ENCODE measurements at places on chromosomes 12 and 14. TPM values are rescaled to one million over a fixed set of nuclear protein-coding genes. Genes with fewer than 3 reads are reported as not detected.

- no peak overlapping the region for H3K4me3 ChIP-seq
- peak; percentile 60 for DNase-seq
- H3K27me3 ChIP-seq = no peaks in the 10 kb centered on the region
- H3K36me3 ChIP-seq = no peaks in the 10 kb centered on the region
- H3K27ac ChIP-seq = no peak overlapping the region
- H3K4me1 ChIP-seq = no peaks in the 10 kb centered on the region
Observed at GRCh38 chr12:45543887-45544286, 185.6 kb upstream of the ARID2 start.

DNA sequence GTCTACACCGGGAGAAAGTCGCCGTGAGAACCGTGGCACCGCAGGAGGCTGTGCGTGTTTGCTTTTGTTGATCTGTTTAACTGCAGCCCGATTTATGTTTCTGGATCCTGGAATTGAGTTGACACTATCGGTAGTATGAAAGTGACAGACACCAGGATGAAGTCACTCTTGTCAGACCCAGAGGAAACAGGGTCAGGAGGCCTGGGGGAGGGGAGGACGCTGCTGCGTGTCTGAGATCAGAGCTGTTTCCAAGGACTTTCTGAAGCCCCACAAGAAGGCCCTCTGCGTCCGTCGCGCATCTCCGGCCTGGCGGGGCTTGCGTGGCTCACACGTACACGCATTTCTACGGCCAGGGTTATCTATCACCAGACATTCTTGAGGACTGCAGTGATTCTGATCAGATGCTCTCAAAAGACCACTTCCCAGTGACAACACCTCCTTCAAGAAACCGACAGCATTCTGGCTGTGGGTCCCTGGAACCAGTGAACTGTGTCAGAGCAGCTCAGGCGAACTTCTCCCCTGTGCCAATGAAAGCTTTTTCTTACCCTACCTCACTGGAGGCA, 263.4 kb downstream of the ADGRD1 start:
- H3K27ac ChIP-seq = no peak overlapping the region
- no peak for DNase-seq
- H3K36me3 ChIP-seq = no peaks in the 10 kb centered on the region
- no peak overlapping the region for H3K4me3 ChIP-seq
- no peaks in the 10 kb centered on the region for H3K4me1 ChIP-seq

- H3K4me1 ChIP-seq = peaks cover 47% of the 10 kb centered on the region
- H3K27ac ChIP-seq = peak overlapping the region; percentile 29
Observed at GRCh38 chr12:48979602-48980388, 1.7 kb downstream of the WNT1 start.

DNA sequence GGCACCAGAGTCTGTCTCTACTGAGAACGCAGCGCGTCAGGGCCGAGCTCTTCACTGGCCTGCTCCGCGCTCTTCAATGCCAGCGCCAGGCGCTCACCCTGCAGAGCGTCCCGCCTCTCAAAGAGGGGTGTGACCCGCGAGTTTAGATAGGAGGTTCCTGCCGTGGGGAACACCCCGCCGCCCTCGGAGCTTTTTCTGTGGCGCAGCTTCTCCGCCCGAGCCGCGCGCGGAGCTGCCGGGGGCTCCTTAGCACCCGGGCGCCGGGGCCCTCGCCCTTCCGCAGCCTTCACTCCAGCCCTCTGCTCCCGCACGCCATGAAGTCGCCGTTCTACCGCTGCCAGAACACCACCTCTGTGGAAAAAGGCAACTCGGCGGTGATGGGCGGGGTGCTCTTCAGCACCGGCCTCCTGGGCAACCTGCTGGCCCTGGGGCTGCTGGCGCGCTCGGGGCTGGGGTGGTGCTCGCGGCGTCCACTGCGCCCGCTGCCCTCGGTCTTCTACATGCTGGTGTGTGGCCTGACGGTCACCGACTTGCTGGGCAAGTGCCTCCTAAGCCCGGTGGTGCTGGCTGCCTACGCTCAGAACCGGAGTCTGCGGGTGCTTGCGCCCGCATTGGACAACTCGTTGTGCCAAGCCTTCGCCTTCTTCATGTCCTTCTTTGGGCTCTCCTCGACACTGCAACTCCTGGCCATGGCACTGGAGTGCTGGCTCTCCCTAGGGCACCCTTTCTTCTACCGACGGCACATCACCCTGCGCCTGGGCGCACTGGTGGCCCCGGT, at the start of gene PTGDR:
PTGDR (plus strand) TSS at position 198 of the 778 bp plus-strand sequence; CDS start at position 315, 117 bp downstream.
- no peak within 1 kb of the TSS for H3K27ac ChIP-seq
- peaks cover 48% of the 10 kb centered on the region for H3K4me1 ChIP-seq
- peak; percentile 54 for DNase-seq
- H3K36me3 ChIP-seq = no peaks in the 10 kb centered on the region
- H3K27me3 ChIP-seq = peaks cover 12% of the 10 kb centered on the region
- peak within 1 kb of the TSS; percentile 60 for H3K4me3 ChIP-seq

GRCh38 chr12:6276956-6277620, 33.4 kb upstream of the PLEKHG6 start:
- no peak overlapping the region for H3K27ac ChIP-seq
- no peak for DNase-seq
- H3K4me3 ChIP-seq = no peak overlapping the region
- no peaks in the 10 kb centered on the region for H3K36me3 ChIP-seq
- H3K27me3 ChIP-seq = no peaks in the 10 kb centered on the region
- H3K4me1 ChIP-seq = peaks cover 11% of the 10 kb centered on the region

The IFI27 gene
- total RNA-seq = 0.87 TPM

The SERPINA9 gene
- total RNA-seq = not detected

DNA sequence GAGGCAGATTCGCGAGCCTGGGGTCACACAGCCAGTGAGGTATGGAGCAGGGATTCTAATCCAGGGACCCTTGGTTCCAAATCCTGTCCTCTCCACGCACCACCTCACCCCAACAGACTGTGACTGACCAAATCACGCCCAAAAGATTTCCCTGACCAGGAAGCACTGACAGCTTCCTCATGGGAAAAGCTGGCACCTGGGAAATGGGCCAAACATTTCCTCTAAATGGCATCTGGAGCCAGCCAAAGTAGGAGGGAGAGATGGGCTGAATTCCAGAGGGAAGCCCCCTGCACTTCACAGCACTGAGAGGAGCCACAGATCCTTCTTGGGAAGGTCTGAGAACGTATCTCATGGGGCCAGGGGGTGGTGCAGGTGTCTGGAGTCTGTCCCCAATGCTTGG, 28.8 kb downstream of the CCDC92 start:
- peaks cover under 1% of the 10 kb centered on the region for H3K4me1 ChIP-seq
- DNase-seq = no peak
- H3K36me3 ChIP-seq = peaks cover 19% of the 10 kb centered on the region
- H3K4me3 ChIP-seq = no peak overlapping the region
- no peak overlapping the region for H3K27ac ChIP-seq

The ADAM21 gene
- total RNA-seq = not detected

GRCh38 chr14:91383439-91383838, 34.2 kb downstream of the CCDC88C start:
- no peaks in the 10 kb centered on the region for H3K27me3 ChIP-seq
- H3K4me1 ChIP-seq = peaks cover 100% of the 10 kb centered on the region
- peaks cover 19% of the 10 kb centered on the region for H3K36me3 ChIP-seq
- no peak overlapping the region for H3K4me3 ChIP-seq
- H3K27ac ChIP-seq = peak overlapping the region; percentile 23
- DNase-seq = no peak

The ARHGEF25 gene
- 0.47 TPM for total RNA-seq

The BAZ2A gene
- 206 TPM for total RNA-seq

DNA sequence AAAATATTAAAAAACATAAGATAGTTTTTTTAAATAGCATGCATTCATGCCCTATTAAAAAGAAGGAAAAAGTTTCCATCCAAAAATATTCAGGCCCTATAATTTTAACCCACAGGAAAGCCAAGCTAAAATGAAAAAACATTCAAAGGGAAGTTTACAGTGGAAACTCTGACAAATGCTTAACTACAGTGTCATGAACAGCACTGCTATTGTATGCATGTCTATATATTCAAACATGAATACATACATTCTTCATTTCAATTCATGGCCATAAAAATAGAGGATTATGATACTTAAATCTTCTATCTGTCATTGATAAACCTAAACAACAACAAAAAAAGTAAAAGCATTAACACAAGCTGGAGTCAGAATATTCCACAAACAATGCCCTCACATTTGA, 67.4 kb downstream of the PPP2R5E start:
- DNase-seq = no peak
- no peak overlapping the region for H3K4me3 ChIP-seq
- no peaks in the 10 kb centered on the region for H3K27me3 ChIP-seq
- no peaks in the 10 kb centered on the region for H3K36me3 ChIP-seq
- H3K27ac ChIP-seq = no peak overlapping the region

The BMP4 gene
- 2.2 TPM for total RNA-seq

The GPRC5A gene
- not detected for total RNA-seq

The AQP2 gene
- total RNA-seq = not detected

DNA sequence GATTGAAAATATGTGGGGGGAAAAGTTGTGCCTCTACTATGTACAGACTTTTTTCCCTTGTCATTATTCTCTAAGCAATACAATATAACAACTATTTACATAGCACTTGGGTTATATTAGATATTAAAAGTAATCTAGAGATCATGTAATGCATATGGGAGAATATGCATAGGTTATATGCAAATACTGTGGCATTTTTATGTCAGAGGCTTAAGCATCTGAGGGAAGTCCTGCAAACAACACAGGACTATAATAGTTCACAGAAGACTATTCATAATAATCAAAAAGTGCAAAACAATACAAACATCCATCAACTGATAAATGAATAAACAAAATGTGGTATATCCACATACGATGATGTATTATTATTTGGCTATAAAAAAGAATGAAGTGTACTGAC, 33.7 kb downstream of the YAF2 start:
- H3K4me3 ChIP-seq = no peak overlapping the region
- no peak for DNase-seq
- H3K4me1 ChIP-seq = peaks cover 5% of the 10 kb centered on the region
- H3K27me3 ChIP-seq = no peaks in the 10 kb centered on the region

The ANKRD33 gene
- not detected for total RNA-seq

The CBLN3 gene
- total RNA-seq = 6.1 TPM

DNA sequence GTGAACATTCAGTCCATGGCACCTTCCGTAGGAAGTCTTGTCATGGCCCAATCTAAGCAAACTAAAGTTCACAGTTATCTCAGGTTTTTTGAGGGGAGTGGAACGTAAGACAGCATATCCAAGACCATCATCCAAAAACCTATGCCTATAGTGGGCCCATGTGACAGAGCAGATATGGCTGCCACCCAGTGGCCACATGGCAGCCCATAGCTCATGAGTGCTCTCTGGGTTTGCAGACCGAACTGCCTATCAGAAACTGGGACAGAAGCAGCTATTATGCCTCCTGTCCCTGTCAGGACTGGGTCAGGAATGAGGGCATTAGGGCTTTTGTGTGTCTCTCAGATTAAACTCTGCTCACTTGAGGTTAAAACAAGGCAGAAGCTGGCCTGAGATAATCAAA, 503.7 kb downstream of the NRXN3 start:
- no peak overlapping the region for H3K4me3 ChIP-seq
- H3K4me1 ChIP-seq = no peaks in the 10 kb centered on the region
- no peaks in the 10 kb centered on the region for H3K36me3 ChIP-seq
- H3K27me3 ChIP-seq = no peaks in the 10 kb centered on the region

The INTS13 gene
- 28.7 TPM for total RNA-seq

DNA sequence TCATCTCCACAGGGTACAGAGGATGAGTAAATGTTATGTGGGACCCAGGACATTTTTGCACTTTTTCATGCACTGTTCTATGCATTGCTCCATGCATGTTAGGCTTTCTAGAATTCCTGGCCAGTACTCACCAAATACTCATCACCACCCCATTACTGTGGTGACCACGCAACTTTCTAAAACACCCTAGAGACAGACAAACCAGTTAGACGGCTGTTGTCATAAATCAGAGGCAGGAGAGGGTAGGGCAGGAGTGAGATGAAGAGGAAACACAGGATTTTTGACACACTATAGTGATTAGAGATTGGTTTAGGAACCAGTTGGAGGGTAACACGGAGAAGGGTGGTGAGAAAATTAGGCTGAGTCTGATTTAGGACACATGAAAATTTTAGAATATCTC, 59.3 kb downstream of the IFNG start:
- H3K27ac ChIP-seq = no peak overlapping the region
- H3K4me3 ChIP-seq = no peak overlapping the region
- no peaks in the 10 kb centered on the region for H3K27me3 ChIP-seq
- DNase-seq = no peak
- H3K36me3 ChIP-seq = no peaks in the 10 kb centered on the region

DNA sequence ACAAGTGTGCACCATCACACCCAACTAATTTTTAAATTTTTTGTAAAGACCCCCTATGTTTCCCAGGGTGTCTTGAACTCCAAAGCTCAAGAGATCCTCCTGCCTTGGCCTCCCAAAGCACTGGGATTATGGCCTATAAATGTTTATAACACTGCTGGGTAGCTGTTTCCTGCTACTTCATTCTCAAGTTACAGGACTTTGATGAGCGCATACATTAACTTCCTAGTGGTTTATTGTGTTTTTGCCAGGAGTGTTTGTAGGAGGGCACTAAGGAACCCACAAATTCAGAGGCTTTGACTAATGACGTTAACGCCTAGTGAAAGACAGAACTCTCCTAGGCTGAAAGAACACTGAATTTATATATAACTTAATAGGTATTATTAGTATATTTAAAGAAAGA, 15.2 kb upstream of the NAA30 start:
- no peaks in the 10 kb centered on the region for H3K4me1 ChIP-seq
- no peaks in the 10 kb centered on the region for H3K36me3 ChIP-seq
- H3K27me3 ChIP-seq = no peaks in the 10 kb centered on the region
- DNase-seq = no peak

The TRHDE gene
- not detected for total RNA-seq

The WNT1 gene
- total RNA-seq = 2.8 TPM

- no peak for DNase-seq
- H3K27ac ChIP-seq = no peak overlapping the region
- no peaks in the 10 kb centered on the region for H3K4me1 ChIP-seq
- no peaks in the 10 kb centered on the region for H3K27me3 ChIP-seq
- no peaks in the 10 kb centered on the region for H3K36me3 ChIP-seq
- no peak overlapping the region for H3K4me3 ChIP-seq
Observed at GRCh38 chr12:124046456-124046740, 73.4 kb downstream of the ZNF664 start.

All from CD4-positive, alpha-beta memory T cell (primary cell).